ENCODE measurements at places on chromosomes 12 and 14.

- no peak for DNase-seq
Observed at GRCh38 chr12:3417113-3417512, 73.9 kb upstream of the PRMT8 start.

GRCh38 chr12:110921262-110921661, 883 bp upstream of the MYL2 start:
- no peak for DNase-seq

DNA sequence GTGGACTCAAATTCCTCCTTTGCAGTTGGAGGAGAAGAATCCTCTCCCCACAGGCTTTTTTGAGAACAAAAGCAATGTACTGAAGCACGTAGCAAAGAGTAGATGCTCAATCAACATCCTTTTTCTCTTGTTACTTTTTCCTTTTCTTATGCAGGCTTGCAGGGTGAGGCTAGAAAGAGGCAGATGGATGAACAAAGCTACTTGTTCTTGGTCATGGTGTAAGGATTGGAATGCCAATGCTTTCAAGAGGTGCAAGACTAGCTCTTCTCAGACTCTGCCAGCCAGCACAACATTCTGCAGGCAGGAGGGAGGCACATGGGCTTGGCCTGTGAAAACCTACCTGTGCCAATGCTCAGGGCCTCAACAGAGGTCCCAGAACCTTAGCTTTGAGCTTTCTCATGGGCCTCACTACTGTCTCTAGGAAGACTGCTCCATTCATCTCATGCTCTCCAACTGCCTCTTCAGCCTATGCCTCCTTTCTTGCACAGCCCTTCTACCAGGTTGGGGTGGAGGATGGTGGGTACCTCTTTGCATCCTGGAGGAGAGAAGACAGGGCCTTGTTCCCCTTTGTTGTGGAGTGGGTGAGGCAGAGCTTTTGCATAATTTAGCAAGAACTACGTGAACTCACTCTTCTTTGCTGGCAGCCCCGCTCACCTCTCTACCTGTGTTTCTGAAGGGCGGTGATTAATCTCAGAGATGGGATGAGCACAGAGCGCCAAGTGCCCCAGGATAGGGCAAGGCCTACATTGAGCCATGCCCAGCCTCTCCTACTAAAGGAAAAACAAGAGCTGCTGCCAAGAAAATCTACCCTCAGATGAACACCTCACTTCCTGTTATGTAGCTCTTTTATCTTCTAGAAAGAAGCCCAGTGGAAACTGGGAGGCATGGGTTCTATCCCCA, 1119.7 kb downstream of the VRK1 start:
- DNase-seq, result no peak

DNA sequence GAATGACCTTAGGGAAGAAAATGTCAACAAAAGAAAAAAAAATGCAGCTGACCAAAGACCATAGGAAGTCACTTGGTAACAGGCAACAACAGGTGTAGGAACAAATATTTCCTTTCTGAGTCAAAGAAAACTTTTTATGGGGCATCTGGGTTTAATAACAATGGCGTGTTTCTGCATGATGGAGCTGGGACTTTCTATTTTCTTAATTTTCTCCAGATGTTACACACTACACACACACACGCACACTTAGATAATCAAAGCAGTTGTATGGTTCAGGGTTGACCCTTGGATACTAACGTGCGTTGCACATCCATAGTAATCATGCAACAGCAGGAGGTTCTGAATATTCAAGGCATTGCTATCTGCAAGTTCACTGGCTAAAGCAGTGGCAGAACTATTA, 47.9 kb upstream of the NTF3 start:
- no peak for DNase-seq

- peak; percentile 76 for DNase-seq
Observed at GRCh38 chr14:61460718-61461611, 139.6 kb downstream of the PRKCH start.

GRCh38 chr12:58950739-58951100, 30.4 kb upstream of the LRIG3 start:
- no peak for DNase-seq

DNA sequence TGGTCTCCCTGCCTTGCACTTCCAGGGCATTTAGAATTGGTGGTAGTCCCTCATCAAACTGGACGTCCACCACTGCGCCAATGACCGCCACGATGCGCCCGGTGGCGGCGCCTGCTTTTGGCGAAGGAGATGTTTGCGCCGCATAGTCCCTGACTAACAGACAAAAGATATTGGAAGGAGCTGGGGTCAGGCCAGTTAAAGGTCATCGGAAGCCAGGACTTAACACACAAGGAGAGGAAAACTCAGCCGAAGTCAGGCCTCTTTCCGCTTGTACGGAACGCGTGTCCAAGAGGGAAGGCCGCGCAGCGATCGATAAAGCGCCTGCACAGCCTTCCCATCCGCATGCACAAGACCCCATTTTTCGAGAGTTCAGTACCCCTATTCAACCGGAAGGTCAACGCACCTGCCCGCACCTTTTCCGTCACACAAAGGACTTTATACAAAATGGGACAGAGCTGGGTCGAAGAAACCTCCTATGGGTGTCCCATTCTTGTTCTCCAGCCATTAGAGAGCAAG, 525 bp downstream of the ATP5F1B start:
- no peak for DNase-seq

DNA sequence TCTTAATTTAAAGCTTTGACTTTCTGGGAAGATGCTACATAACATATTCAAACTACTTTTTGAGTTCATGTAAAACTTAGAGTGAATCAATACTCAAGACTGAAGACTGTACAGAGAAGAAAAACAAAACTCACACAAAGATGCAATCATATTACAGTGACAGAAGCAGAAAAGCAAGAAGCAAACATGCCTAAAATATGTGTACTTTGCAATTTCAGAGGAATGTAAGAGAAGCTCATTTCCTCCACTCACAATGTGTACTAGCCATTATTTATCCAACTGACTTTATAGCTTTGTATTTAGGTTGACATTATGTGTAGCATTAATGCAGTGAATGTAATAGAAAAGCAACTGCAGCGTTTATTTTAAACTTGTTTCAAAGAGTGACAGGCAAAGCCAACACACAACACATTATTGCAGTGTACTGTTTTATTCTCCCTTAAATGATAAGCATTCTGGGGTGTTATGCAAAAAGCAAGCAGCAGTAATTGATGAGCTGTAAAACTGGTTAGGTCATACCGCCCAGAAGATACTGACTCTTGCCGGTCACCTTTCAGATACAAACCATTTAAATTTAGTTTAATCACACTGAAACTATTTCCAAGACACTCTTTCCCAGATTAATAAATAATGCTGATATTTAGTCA, 88.2 kb upstream of the PAWR start:
- no peak for DNase-seq

GRCh38 chr14:103867523-103867953, 20.2 kb upstream of the PPP1R13B start:
- no peak for DNase-seq

- DNase-seq, result peak; percentile 14
Observed at GRCh38 chr12:2372178-2372577, 319.4 kb downstream of the CACNA1C start.

GRCh38 chr14:22807432-22808087, 7.7 kb downstream of the SLC7A7 start:
- no peak for DNase-seq

DNA sequence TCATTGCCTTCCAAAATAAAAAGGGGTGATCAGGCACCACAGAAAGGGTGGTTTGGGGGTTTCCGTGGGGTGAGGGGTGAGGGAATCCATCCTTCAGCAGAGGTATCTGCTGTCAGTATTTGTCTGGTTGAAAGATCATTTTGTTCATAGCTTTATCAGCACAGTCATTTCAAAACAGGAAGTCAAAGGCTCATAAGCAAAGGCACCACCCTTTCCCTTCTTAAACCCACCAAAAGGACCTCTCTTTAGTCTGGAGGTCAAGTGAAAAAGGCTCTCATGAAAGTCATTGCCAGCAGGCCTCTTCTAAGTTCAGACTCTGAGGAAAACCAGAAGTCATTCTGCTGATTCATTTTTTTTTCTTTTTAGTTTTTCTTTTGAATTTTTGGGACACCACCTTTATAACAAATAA, 6.2 kb downstream of the CHST11 start:
- peak; percentile 79 for DNase-seq

- no peak for DNase-seq
Observed at GRCh38 chr12:78933014-78933413, 68.4 kb downstream of the SYT1 start.

GRCh38 chr12:113189361-113189760, 3.8 kb downstream of the RITA1 start:
- DNase-seq, result no peak

DNA sequence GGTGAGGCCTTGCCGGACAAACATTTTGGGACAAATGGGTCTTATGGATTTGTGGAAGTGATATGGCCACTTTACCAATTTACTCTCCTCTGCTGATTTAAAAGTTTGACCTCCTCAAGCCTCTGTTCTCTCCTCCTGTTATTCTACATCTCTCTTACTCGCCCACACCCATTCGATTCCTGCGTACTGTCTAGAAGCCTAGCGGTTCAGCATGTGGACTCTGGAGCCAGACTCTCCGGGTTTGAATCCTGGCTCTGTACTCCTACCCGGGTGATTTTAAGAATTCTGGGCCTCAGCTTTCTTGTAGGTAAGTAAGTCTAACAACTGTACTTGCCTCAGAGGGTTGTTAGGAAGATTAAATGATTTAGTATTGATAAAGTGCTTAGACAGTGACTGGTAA, 168.6 kb upstream of the IFNG-AS1 start:
- DNase-seq, result no peak

DNA sequence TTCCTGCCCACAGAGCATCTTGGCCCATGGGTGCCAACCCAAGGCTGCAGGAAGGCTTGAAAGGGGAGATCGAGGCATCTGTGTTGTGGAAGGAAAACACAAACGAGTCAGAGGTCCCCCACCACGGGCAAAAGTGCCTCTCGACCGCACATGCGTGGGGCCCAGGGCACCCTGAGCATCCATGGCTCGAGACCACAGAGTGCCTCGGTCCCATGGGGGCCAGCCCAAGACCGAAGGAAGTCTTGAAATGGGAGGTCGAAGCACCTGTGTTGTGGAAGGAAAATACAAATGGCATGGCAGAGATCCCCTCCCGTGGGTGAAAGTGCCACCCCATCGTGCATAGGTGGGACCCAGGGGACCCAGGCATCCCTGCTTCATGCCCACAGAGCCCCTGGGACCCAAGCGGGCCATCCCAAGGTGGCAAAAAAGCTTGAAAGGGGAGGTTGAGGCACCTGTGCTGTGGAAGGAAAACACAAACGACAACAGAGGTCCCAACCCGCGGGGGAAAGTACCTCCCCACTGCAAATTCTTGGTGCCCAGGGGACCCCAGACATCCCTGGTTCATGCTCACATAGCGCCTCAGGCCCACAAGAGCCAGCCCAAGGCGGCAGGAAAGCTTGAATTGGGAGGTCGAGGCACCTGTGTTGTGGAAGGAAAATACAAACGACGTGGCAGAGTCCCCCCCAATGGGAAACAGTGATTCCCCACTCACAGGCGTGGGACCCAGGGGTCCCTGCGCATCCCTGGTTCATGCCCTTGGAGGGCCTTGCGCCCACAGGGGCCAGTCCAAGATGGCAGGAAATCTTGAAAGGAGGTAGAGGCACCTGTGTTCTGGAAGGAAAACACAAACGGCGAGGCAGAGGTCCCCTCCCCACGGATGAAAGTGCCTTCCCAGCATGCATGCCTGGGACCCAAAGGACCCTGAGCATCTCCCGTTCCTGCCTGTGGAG, 373.0 kb downstream of the ALG10 start:
- DNase-seq, result peak; percentile 52

GRCh38 chr12:78556651-78557050, 307.9 kb upstream of the SYT1 start:
- DNase-seq, result no peak

DNA sequence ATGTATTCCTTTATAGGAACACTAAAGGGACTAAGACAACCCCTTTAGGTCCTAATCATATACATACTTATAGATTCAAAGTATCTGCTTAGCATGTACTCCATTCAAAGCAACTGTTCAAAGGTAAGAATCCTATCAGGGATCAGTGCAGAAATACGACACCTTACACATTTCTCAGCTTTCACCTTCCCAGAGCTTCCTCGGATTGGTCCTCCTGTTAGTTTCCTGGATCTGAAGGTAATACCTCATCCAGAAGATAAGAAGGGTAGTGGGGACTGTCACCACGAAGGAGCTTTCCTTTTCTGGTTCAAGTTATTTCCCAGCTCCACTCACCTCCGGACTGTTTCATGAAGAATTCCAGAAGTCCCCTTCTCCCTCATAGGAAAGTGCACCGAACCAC, 38.0 kb downstream of the RCOR1 start:
- no peak for DNase-seq

DNA sequence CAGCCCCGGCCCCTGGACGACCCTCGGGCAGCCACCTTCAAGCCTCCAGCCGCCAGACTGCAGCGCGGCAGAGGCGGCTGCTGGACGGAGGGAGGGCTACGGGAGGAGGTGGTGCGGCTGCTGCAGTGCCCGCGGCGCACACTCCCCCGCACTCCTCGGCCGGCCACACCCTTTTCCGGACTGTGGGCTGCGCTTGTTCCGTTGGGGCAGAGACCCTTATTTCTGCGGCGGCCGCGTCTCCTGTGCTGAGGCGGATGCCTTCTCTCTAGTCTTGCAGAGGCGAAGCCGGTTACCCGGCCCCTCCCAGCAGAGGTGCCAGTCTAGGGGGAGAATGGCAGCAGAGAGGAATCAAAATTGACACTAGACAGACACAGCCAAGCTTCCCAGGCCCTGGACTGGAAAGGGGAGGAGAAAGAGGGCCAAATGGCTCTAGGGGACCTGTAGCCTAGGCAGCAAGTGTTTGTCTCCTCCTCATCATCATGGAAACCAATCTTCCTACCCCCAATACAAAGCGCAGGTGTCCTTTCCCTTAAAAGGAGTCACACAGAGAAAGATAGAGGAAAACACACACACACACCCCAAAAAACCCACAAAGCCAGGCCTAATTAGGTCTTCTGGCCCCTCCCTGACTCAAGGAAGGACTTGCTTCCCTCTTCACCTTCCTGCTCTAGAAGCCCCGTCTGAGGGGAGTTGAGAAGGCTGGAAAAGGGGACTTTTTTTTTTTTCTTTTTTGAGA, 1.3 kb downstream of the ESYT1 start:
- peak; percentile 90 for DNase-seq

DNA sequence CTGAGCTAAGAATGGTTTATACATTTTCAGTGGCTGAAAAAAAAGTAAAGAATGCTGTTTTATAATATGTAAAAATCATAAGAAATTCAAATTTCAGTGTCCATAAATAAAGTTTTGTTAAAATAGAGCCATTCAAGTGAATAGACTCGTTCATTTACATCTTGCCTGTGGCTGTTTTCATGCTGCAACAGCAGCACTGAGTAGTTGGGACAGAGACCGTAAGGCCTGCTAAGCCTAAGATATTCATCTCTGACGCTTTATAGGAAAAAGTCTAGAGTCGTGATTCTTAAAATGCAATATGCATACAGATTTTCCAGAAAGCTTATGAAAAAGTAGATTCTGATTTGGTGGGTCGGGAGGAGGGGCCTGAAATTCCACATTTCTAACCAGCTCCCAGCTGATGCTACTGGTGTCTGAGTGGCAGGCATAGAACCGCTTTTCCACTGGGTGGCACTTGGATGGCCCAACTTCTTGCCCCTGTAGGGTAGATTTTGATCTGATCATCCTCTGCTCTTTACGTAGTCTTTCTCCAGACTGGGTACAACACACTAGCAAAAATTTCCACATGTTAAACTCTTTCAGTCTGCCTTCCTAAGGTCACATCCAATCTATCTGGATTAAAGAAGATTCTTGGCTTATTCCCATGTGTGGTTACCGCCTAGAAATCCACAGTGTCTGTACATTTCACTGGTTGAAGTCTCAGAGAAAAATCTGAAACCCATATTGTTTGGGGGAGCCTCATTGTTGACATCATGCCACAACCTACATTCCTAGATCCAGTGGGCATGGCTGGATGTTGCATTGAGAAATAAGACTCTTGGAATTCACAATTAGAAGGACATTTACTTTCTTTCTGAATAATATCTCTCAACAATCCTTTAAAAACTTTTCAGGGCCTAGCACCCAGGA, 151.2 kb downstream of the C12orf75 start:
- DNase-seq, result no peak

GRCh38 chr14:106850913-106851825, 1324.8 kb downstream of the TMEM121 start:
- DNase-seq, result no peak

All from activated effector memory CD4-positive, alpha-beta T cell treated with anti-CD3 and anti-CD28 coated beads, Interleukin-2, amount 50 U/mL, for 16 hours (primary cell).